SK-N-SH treated with all-trans-retinoic acid at 6 μM for 48 hours (cell line): ENCODE measurements at places on chromosomes 1 and 21.

- no peak; the same call in 2 of the 3 replicates for ATAC-seq
Measured at GRCh38 chr21:28421716-28422524, 570.8 kb downstream of the LTN1 start.

GRCh38 chr1:216388558-216388957, 34.7 kb downstream of the USH2A start:
- no peak for ATAC-seq

DNA sequence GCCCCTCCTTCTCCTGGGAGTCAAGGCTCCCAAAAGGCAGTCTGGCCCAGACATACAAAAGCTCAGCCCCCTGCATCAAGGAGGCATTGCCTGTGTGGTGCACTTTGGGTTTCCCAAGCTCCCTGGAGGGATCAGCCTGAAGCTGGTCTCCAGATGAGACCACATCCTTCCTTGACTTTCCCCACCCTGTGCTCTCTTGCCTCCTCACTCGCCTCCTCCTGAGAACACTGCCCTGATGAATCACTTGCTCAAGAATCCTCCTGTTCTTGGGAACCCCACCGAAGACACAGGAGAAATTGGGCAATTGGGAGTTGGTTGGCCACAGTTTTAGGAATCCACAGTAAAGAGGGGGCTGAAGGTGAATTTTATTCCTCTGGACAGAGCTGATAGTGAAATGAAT, 34.8 kb upstream of the LYST start:
- ATAC-seq, result no peak

- no peak for ATAC-seq
Measured at GRCh38 chr1:177872308-177872900, 97.5 kb downstream of the SEC16B start.

DNA sequence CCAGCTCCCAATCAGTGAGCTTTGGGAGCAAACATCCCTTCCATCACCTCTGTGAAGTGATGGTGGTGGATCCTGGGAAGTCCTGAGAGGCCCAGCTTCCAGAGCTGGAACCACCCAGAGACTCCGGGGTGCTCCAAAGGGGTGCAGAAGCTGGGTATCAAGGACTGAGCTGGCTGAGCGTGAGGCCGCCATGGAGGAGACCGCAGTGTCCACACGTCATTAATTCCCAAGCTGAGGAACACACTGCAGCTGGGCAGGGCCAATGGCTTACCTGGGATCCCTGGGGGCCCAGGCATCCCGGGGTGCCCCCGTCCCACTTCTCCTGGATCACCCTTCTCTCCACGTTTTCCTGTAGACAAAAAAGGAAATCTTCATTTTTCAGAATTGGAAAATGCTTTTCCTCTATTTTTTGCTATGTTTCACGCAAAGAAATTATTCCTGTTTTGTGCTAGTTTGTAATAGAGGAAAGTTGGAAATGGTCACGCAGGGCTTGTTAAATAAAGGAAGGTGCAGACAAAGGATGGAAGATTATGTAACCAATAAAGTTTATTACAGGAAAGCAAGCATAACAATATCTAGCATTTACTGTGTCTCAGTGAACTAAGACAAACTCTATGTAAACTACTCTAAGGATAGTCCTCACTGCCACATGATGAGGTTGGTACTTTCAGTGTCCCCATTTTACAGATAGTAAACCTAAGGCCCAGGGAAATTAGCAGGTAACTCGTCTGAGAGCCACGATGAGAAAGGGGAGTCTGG, 15.4 kb downstream of the COL9A2 start:
- ATAC-seq, result no peak

- no peak for ATAC-seq
Measured at GRCh38 chr1:112678605-112679004, 4.1 kb downstream of the MOV10 start.

DNA sequence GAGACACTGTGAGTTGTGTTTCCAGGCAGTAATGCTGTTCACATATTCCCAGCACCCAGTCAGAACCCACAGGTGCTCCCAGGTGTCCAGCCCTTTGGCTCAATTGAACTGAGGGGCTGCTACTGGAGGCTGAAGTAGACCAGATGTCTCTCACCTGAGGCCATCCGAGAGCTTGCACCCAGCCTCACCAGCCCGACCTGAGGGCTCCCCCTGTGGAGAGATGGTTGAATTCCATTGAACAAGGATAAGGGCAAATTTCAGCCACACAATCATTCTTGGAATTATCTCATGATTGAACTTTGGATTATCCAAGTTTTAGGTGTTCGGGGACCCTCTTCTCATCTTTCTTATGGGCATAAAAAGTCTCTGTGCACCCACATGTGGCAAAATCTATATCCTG, 52.1 kb downstream of the OBSCN start:
- ATAC-seq, result no peak

DNA sequence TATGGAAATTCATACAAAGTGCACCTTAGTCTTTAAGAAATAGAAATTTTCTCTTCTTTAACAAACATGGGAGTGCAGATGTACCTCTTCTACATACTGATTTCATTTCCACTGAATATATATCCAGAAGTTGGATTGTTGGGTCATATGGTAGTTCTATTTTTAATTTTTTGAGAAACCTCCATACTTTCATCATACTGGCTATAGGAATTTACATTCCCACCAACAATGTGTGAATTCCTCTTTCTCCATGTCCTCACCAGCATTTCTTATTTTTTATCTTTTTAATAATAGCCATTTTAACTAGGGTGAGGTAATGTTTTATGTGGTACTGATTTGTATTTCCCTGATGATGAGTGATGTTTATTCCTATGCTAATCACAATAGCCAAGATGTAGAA, 87.5 kb downstream of the RGS2 start:
- no peak for ATAC-seq

- ATAC-seq, result no peak
Measured at GRCh38 chr1:87252406-87252805, 76.3 kb upstream of the LMO4 start.

- no peak for ATAC-seq
Measured at GRCh38 chr1:59878370-59878769, 48.2 kb downstream of the CYP2J2 start.

DNA sequence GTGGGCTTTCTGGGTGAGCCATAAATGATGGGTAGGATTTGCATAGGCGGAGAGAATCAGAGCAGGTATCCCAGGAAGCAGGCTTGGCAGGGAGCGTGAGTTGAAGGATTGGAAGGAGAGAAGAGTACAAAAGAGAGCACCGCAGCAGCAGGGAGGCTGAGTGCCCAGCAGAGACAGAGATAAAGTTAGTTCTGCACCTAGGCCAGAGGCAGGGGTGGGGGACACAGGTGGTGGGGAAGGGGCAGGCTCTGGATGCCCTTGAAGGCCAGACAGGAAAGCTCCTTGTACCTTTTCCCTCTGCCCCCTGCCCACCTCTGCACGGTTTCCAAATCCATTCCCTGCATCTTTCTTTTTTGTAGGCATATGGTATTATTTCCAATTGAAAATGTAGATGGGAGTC, 33.0 kb upstream of the TRABD2B start:
- ATAC-seq, result no peak

GRCh38 chr1:113320972-113321680, 69.2 kb upstream of the MAGI3 start:
- ATAC-seq, result no peak

DNA sequence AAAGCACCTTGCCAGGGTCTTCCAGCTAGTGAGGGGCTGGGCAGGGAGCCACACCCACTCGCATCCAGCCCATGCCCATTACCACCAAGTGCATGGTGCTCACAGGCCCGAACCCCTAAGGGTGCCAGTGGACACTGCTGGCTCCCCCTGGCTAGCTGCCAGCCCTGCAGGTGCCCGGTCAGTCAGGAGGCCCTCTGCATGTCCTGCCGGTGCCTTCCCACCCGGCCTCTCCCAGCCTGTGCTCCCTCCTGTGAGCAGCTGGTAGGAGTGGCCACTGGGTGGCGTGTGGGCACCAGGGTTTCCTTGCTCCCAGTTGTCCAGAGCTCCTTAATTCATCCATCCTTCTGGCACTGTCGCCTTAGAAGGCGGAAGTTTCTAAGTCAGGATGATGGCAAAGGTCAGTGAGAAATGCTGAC, 33.4 kb downstream of the QSOX1 start:
- peak; percentile 91 for ATAC-seq

- no peak for ATAC-seq
Measured at GRCh38 chr1:229843627-229844238, 217.7 kb downstream of the URB2 start.

GRCh38 chr1:150775276-150775675, 9.7 kb upstream of the CTSS start:
- no peak for ATAC-seq

GRCh38 chr1:77104672-77105071, 114.6 kb downstream of the PIGK start:
- no peak for ATAC-seq

- no peak for ATAC-seq
Measured at GRCh38 chr1:20323613-20323920, 32.9 kb downstream of the VWA5B1 start.

DNA sequence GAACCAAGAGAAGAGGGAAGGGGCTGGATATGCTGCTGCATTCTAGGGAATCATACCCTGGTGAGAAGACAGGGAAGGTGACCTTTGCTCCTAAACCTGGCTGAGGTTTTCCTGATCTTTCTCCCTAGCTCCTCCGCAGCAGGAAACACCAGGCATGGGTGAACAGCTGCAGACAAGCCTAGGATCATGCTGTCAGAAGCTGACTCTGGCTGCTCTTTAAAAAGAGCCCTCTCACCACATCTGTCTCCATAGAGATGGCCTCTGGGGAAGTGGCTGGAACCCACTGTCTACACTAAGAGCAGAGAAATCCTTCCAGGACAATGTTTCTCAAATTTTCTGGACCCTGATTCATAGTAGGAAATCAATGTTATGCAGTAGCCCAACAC, 57.6 kb downstream of the CD34 start:
- ATAC-seq, result no peak

DNA sequence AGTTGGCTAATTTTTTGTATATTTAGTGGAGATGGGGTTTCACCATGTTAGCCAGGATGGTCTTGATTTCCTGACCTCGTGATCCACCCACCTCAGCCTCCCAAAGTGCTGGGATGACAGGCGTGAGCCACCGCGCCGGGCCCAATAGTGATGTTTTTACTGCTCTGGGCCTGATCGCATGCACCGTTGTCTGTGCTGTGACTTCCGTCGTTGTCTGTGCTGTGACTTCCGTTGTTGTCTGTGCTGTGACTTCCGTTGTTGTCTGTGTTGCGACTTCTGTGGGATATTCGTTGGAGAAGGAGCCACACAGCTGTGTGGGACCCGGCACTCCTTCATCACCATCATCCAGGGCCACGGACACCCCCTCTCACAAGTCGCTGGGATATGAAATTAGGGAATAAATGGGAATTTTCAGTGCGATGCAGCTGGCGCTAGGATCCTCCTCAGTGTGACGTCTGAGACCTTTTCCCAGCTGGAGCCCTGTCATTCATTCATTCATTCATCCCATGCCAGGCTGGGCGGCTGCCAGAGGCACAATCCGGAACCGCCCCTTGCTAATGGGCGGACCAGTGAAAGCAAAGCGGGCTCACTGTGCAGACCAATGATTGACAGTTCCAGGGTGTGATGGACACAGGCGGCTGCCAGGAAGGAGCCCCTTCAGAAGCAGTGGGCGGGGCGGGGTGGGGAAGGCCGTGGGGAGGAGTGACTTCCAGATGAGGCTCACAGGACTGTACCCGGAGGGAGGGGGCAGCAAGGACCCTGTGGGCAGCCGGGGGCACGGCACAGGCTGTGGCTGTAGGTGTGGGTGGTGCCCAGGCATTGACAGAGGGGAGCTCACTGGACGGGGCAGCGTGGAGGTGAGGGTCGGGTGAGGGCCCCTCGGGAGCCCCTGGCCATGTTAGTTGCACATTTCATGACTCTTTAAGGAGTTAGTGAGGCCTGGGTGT, 48.9 kb downstream of the PRKCZ start:
- no peak for ATAC-seq

GRCh38 chr1:151012684-151013471, 4.6 kb downstream of the PRUNE1 start:
- ATAC-seq, result no peak

DNA sequence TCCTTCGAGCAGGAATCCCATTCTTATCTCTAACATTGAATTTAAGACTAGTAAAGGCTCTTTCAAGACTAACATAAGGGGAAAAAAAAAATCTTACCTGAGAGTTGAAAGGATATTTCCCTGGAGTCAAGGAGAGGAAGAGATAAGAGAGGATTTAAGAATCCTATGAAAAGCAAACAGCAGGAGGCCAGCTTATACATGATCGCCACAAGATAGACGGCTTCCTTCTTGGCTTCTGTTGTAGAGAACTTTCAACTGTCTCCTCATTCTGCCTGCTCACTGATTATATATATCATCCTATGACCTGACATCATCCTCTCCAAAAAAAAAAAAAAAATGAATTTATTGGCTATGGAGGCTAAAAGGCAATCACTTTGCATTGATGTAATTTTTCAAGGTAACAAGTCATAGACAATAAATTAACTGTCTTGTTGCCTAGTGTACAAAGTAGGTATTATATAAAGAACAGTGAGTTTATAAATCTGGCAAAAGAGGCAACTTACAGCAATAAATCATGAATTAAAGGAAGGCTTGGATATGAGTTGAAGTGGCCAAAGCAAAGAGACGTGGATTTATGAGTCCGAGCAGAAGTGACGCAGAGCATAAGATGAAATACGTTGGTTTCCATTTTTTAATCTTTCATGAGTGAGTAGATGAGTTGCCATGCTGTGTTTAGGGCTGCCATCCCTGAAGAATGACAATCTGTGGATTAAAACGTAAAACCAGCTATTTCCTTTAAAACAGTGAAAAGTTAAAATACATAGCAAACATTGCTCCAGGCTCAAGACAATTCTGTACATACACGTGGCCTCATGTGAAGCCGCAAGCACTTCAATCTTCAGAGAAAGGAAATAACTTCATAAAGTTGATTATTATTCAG, at the start of gene UTS2:
Gene UTS2 (minus strand): TSS at position 262 of the 880 bp plus-strand sequence. CDS start 62 bp downstream, at position 200.
- ATAC-seq, result no peak

DNA sequence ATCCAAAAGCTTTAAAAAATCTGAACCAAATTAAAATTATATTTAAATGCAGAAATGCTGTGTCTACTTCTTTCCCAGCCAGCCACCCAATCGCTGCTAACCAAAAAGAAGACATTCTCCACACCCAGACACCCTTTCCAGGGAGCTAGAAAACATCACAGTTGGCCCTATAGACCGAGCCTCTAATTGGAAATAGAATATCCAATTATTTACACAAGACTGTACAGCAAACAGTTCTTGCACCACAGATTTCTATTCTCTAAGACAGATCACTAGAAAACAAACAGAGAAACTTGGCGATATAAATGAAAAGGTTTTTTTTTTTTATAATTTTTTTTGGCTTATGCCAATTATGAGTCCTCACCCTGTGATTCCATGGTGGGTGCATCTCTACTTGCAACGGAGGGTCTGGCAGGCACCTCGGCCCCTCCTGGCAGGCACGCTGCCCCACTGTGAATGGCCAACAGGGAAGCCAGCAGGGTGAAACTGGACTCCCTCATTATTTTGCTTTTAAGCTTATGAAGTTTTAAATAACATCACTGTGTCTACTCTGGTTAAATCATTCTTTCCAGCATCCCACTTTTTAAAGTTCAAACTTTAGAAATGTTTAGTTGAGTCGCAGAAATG, 29.2 kb downstream of the BCAR3 start:
- no peak for ATAC-seq
